ENCODE measurements at places on chromosomes 2 and 18.

DNA sequence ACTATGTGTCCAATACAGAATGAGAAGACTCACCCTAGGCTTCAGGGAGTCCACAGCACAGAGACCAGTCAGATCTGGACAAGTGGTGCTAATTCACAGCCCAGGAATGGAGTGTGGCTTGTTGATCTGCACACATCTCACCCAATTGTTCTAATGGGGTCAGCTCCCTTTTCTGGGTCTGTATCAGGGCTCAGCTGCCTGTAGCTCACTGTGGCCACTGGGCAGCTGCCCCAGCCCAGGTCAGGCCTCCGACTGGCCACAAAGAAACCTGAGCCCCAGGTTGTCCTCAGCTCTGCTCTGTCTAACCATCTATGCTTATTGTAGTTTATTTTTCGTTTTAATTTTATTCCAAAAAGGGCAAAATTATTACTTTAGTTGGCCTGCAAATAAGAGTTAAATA is 202.3 kb upstream of the RAB6C start:
- no peak for DNase-seq

- no peak for DNase-seq
These were observed 333.4 kb downstream of the GBX2 start for GRCh38 chr2:235834781-235835180.

DNA sequence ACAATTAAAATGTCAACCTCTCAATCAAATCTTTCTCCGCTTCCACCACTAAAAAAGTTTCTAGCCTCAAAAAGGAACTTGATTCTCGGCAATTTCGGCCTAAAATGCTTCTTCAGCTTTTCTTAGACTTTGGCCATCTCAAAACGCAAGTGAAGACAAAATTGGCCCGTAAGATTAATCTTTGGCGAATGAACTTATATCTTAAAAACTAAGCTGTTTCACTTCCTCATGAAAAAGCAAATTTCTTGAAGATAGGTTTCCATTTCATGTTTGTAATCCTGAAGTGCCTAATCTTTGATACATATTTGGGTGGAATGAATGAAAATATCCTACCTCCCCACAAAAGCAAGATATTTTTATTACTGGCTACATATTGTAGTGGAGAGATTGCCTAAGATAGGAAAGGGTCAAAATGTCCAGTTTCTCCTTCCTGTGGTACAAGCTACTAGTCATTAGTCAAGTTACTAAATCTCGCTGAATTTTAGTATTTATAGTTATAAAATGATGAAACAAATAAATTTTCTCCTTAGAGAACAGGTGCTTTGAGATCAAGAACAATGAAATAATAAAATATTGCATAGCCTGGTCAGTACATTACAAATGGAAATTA is 85.4 kb upstream of the ZEB2 start:
- DNase-seq, result peak; percentile 90

DNA sequence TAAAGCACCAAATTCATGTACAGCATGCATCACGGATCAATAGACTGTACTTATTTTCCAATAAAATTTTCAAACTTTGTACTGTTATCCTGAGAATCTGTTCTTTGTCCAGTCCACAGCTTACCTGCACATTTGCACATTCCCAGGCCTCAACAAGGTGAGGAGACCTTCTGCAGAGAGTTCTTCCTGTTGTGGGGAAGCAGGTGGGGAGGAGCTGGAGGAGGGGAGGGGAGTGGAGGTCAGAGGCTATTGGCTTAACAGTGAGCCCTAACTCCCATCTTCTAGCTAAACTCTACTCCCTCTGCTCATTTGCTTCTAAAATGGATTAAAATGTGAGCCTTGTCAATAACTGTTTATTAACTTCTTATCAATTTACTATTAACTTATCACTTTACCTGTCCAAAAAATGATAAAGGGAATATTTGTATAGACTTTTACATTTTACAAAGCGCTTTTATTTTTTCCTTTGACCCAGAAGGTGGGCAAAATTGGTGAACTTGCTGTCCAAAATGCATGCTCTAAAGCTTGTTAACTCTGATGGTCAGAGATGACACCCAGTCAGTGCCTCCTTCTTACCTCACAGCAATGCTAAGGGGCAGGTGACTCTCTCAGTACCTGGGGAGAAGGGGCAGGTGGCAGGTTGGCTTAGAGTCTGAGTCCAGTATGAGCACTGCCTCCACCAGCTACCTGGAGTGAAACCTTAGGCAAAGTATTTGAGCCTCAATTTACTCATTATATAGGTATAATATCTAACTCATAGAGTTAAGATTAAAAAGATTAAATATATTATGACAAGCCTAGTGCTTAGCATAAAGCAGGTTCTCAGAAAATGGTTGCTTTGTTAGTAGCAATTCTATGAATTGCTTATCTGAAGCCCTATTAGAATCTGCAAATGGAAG is 6.8 kb upstream of the IL1RL2 start:
- no peak for DNase-seq

- DNase-seq, result peak; percentile 93
These were observed 7.2 kb downstream of the STK36 start for GRCh38 chr2:218679119-218679518.

DNA sequence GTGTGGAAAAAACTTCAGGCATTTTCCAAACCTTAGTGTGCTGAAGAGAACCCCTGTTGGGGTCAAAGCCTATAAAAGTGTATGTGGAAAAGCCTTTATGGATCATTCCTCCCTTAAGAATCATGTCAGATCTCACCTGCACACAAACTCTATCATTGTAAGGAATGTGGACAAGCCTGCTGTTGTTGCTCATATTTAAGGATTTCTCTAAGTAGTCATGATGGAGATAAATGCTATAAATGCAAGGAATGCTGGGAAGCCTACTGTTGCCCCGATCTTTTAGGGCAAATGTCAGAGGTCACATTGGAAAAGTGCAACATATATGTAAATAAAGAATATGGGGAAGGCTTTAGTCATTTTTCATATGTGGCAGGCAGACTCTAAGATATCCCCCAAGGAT is 129.5 kb downstream of the ICOS start:
- no peak for DNase-seq

- DNase-seq, result no peak
These were observed 44.6 kb upstream of the REG3G start for GRCh38 chr2:78980871-78981270.

All from suppressor macrophage treated with lipopolysaccharide for 4 hours (primary cell).